Activated CD4-positive, alpha-beta T cell treated with anti-CD3 and anti-CD28 coated beads, Interleukin-2, amount 10 ng/mL, durations not matched to agents 7 days and 5 days (primary cell): ENCODE measurements at places on chromosomes 3 and 15. TPM values are rescaled to one million over a fixed set of nuclear protein-coding genes. Genes with fewer than 3 reads are reported as not detected.

DNA sequence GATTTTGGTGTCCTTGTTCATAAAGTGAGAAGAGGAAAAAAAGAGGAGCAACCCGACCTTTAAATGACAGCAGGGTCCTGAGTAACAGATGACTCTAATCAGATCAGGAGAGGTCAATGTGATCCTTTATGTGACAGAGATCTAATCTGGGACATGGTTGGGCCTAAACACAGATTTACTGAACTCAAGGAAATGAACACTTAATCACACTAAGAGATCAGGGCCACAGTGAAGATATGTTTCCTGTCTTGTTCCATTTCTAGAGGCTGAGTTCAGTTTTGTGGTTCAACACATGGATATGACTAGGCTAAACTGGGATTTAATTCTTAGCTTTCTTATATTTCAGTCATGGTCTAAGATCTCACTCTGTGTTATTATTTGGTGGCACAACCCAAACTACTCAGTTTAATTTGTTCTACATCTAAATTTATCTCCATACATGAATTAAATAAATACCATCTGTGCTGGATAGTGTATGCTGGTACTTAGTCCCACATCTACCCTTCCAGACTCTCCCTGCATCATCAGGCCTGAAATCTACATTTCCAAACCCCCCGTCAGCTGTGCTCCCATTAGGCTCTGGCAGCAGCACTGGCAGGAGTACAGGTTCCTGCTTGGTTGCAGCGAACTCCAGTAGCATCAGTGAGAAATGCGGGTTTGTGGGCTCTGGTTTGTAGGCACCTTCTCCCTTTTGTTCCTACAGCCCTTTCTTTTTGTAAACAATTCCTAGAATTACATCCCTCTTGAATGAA, 22.6 kb downstream of the SFMBT1 start:
- DNase-seq = no peak

- no peak for DNase-seq
These were observed 21.6 kb downstream of the BDH1 start for GRCh38 chr3:197533927-197534725.

- no peak for DNase-seq
These were observed 70.2 kb upstream of the MITF start for GRCh38 chr3:69669070-69669469.

DNA sequence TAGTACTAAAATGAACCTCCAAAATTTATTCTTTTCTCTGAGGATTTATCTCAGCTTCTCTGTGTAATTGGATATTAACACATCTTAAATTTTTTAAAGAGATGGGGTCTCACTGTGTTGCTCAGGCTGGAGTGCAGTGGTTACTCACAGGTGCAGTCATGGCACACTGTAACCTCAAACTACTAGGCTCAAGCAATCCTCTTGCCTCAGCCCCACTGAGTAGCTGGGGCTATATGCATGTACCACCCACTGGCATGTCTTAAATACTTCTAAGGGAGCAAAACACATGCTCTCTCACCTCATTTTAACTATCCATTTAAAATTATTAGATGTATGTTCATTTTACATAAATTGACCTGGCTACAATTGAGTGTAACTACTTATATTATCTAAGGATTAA, 11.3 kb upstream of the TMEM87A start:
- no peak for DNase-seq

- DNase-seq = no peak
These were observed 9.1 kb downstream of the CLCN2 start for GRCh38 chr3:184352149-184352785.

- peak; percentile 13 for DNase-seq
These were observed 106.5 kb upstream of the ACP3 start for GRCh38 chr3:132210476-132211346.

DNA sequence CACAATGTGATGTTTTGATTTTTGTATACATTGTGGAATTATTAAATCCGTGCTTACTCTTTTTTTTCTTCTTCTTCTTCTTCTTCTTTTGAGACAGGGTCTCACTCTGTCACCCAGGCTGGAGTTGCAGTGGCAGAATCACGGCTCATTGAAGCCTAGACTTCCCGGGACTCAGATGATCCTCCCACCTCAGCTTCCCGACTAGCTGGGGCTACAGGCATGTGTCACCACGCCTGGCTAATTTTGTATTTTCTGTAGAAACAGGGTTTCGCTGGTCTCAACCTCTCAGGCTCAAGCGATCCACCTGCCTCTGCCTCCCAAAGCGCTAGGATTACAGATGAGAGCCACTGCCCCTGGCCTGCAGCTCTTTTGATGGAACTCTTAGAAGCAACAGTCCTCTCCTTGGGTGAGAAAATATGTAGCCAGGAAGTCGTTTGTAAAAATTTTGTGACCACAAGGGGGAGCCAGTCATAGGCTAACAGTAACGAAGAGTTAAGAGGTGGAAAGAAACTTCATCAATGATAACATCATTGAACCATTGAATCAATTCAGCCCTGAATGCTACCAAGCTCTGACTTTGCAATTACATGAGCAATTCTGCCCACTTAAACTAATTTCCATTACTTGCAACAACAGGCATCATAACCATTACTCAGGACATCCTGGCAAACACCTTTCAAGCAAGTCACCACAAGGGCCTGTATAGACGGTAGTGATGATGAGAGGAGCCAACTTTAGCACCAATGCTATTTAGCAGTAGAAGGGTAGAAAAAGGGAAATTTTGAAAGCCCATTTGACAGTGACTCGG, 16.7 kb upstream of the CMTM7 start:
- DNase-seq = peak; percentile 86

DNA sequence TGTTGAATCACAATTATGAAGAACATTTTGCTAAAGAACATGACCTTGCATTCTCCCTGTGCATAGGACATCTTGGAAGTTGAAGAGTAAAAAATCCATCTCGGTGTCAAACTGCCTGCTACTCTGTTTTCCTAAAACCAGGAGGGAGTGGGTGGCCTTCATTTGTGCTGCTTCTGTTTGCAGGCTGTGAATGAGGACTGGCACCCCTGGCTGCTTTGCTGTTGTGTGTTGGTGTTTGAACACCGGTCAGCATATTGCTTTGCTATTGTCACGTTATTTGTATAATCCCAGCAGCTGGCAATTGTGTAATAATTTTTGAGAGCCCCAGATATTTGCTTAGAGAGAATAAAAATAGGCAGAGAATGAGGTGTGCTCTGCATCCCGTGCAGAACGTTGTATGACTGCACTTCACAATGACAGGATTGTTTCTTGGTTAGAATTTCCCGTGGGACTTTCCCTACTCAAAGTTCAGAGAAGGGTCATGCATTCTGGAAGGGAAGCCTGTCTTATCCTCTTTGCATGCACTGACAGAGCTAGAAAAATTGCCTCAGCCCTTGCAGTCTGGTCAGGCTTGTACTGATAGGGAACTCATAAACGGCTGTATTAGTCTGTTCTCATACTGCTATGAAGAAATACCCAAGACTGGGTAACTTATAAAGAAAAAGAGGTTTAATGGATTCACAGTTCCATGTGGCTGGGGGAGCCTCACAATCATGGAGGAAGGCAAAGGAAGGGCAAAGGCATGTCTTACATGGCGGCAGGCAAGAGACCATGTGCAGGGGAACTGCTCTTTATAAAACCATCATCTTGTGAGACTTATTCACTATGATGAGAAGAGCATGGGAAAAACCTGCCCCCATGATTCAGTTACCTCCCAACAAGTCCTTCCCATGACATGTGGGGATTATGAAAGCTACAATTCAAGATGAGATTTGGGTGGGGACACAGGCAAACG, 16.3 kb downstream of the SV2B start:
- no peak for DNase-seq

DNA sequence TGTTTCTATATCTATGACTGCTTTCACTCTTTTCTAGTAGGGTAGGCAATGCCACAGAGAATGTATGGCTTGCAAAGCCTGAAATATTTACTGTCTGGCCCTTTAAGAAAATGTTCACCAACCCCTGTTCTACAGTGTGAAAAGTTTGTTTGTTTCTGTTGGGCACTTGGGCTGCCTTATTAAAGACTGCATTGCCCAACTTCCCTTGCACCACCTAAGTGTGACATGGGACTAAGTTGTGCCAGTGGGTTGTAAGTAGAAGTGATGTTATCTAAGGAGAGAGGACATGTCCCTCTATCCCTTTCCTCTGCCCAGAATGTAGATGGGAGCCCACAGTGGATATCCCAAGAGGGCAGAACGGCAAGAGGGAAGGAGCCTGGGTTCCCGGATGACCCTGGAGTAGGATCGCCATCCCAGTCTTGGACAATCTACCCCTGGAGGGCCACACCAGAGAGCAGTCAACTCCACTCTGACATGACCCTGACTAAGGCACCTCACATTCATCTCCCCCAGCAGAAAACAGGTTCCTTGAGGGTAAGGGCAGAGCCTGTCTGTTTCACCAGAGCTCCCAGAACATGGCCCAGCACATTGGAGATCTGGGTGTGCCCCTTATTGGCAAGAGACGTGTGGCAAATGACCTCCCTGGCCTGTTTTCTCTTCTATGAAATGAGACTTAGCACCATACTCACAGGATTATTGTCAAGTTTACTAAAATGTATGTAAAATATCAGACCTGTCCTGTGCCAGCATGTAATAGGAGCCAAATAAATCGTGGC, 138.8 kb downstream of the SMAD6 start:
- no peak for DNase-seq

GRCh38 chr15:33314069-33314468, 3.3 kb downstream of the RYR3 start:
- no peak for DNase-seq

DNA sequence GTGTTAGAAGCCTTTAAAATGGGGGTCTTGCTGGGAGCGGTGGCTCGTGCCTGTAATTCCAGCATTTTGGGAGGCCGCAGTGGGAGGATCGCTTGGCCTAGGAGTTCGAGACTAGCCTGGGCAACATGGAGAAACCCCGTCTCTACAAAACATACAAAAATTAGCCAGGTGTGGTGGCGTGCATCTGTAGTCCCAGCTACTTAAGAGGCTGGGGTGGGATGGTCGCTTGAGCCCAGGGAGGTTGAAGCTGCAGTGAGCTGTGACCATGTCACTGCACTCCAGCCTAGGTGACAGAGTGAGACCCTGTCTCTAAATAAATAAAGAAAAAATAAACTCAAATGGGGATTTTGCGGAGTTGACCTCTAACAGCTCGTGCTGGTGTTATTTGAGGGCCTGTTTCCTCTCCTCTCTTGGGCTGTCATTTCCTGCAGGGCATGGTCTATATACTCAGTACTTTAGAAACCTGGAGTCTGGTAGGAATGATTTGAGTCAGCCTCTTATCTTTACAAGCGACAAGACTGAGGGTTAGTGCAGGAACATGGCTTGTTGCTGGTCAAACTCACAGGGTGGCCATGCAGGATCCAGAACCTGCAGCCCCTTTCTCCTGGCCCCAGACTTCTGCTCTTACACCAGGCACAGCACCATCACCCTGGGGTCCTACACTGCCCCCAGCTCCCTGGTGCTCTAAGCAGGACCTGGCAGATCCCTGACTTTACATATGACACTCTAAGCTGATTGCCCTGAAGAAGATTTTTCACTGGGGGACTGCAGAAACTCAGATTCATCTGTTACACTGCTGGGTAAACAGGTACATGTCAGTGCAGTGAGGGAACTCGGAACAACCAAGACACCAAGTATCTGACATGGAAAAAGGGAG, 15.1 kb downstream of the EHD4 start:
- no peak for DNase-seq

DNA sequence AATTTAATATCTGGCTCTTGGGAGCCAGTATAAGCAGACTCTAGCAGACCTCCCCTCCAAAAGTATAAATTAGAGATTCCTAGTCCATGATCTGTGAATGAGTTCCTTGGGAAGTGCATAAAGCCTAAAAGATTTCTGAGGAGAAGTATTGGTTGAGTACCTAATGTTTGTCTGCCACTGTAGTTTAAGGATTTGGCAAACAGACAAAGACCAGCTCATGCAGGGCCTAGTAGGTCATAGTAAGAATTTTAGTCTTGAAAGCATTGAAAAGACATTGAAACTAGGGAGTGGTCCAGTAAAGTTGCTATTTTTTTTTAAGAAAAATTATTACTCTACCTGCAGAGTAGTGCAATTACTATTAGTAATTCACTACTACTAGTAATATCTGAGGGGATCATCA, 67.5 kb downstream of the SPRED1 start:
- no peak for DNase-seq

GRCh38 chr3:179991104-179991503, 45.6 kb downstream of the PEX5L start:
- no peak for DNase-seq

DNA sequence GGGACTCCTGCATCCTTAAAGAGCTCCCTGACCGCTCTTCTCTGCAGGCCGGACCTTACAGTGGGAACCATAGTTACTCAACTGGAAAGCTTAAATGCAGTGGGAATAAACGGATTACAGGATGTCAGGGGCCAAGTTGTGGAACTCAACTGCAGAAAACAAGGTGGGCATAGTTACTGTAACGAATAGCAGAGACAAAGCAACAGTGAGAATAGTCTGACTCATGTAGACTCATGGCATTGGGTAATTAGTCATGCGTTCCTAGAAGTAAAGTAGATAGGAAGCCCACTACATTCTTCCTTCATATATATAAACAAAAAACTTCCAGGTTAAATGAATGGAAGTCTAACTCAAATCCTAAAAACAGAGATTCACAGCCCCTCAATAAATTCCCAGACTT, 95.5 kb upstream of the CHRNA7 start:
- DNase-seq = no peak

- no peak for DNase-seq
These were observed 684 bp downstream of the SLTM start for GRCh38 chr15:58932710-58933280.

GRCh38 chr15:63752075-63752684, 81.6 kb downstream of the HERC1 start:
- DNase-seq = peak; percentile 72

DNA sequence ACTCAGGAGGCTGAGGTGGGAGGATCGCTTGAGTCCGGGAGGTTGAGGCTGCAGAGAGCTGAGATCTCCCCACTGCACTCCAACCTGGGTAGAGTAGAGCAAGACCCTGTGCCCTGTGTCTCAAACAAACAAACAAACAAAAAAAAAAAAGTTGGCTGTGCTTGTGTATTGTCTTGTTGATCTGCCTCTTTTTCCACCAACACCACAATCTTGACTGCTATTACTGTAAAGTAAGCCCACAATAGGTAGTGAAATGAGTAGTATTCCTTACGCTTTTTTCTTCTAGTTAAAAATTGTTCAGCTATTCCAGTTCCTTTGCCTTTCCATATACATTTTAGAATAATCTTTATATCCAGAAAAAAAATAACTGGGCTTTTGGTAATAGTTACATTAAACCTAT, 35.5 kb downstream of the PTH1R start:
- no peak for DNase-seq

DNA sequence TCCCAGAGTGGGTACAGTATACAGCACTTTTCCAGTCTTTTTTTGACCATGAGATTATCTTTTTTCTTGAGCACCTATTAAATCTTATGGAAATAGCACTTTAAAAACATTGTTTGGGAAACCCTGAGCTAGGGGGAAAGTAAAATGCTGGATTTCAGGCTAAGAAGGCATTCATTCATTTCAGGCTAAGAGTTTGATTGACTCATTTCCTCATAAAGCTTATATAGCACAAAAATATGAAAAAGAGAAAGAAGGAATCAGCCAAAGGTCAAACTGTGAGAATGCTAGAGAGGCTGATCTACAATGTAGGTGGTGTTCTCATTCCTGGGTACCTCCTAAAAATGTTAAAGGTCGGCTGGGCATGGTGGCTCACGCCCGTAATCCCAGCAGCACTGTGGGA, 10.5 kb downstream of the TTC23 start:
- no peak for DNase-seq

The MINAR1 gene
- 0.55 TPM for total RNA-seq

The PGBD4 gene
- total RNA-seq = 4.1 TPM

The AADACL2 gene
- total RNA-seq = not detected

The PLSCR2 gene
- 0.35 TPM for total RNA-seq

The DAZL gene
- not detected for total RNA-seq

The GPR176 gene
- total RNA-seq = not detected

The RCN2 gene
- total RNA-seq = 26.8 TPM

The ERICH6 gene
- 0.81 TPM for total RNA-seq
